Heart left ventricle (tissue), 16 donors: ENCODE measurements at places on chromosomes 1 and 21. TPM values are rescaled to one million over a fixed set of nuclear protein-coding genes. Genes with fewer than 3 reads are reported as not detected.

Gene EFHD2
- 13.9 TPM for polyA plus RNA-seq

Gene UTS2
- polyA plus RNA-seq, result not detected

Gene NT5C1A
- 2.2 TPM for polyA plus RNA-seq

Gene CENPF
- polyA plus RNA-seq, result 0.46 TPM

Gene PWP2
- 1.1 TPM for polyA plus RNA-seq

Gene BLACAT1
- not detected for polyA plus RNA-seq

Gene SLAMF6
- polyA plus RNA-seq, result 0.10 TPM

GRCh38 chr21:33334824-33335223, 10.1 kb downstream of the IFNAR1 start:
- DNase-seq, result no peak

DNA sequence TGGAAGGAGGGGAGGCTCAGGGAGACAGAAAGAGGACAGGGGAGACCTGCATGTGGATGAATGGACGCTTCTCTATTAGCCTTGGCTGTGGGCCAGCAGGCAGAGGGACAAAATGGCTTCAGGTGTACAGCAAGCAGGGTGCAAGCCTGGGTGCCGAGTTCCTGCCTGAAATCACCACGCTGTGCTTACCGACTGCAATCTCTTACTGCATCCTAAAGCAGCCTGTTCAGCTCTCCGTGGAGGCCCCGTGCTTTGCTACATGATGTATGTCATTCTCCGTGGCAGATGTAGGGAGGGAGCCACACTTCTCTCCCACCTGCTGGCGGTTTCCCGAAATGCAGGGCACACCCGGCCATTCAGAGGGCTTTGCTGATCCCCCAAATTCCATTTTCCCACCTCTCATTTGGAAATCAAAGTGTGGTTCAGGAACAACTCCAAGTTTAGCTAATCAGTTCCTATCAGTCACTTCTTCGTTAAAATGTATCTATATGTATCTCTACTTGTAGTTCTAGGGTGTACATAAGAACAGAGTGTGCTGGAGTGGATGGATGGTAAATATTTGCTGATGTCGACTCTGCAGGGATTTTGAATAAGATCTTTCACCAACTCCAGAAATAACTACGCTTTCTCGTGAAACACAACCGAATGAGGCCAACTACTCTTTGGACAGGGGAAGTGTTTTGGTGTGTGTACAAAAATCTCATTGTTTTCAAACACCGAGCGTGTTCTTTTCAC, 122.3 kb upstream of the BACE2 start:
- no peak for DNase-seq

GRCh38 chr1:171116676-171117075, 26.0 kb downstream of the FMO3 start:
- DNase-seq, result no peak

DNA sequence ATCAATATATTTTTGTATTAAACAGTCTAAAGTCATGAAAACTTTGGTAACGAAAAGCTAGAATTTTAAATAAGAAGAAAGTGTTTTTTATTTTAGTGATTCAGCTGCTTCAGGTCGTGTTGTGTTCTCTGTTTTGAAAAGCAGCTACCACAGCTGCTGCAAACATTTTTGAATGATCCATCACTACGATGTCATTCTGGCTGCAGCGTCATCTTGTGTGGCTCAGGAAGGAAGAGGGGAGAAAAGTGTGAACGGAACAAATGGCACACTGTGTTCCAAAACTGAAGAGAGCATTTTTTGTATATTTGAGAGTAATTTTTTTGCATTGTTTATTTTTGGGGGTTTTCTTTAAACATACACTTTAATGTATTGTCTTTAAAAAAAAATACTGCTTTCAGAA, 323.0 kb upstream of the ADGRL2 start:
- DNase-seq, result no peak

DNA sequence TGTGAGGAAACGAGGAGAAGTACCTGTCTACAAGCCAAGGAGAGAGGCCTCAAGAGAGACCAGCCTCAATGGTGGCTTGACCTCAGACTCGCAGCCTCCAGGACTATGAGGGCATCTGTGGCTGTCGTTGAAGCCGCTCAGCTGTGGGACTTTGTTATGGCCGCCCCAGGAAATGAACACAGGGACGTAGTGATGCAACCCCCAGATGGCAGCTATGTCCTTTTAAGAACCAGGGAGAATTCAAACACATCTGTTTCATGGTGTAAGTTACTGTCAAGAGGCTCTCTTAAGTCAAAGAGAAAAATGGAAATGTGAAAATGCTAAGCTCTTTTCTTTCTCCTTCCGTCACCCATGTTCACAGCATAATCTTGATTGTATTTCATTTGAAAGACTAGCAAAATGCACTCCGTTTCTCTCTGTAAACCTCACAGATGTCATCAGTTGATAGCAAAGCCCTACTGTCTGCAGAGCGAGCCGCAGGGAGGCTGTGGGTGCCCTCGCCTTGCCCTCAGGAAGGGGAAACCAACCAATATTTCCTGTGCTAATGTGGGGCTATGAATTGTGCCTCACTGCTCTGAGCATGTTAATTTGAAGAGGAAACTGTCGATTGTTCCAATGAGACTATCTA, 21.3 kb downstream of the UBASH3A start:
- DNase-seq, result no peak

DNA sequence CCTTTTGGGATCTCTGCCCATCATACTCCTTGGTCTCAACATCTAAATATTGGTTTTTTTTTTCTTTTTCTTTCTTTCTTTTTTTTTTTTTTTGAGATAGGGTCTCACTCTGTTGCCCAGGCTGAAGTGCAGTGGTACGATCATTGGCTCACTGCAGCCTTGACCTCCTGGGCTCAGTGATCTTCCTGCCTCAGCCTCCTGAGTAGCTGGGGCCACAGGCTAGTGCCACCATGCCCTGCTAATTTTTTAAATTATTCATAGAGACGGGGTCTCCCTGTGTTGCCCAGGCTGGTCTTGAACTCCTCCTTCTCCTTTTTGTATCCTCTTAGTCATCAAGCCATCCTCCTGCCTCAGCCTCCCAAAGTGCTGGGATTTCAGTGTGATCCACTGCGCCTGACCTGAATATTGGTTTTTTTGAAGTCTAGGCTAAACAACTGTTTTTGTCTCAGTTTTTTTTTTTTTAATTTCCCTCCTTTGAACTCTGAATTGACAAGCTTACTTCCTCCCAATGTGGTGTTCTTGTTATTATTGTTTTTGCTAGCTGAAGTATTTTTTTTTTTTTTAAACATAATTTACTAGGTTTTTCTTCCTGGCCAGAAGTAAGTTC, 30.9 kb downstream of the MAPKAPK2 start:
- peak; percentile 16 for DNase-seq

- peak; percentile 57 for DNase-seq
Observed at GRCh38 chr1:21289700-21290545, at the start of gene ECE1. TSS of gene ECE1 (minus strand) at chr1:21290463. CDS start at chr1:21290414, 49 bp downstream.

DNA sequence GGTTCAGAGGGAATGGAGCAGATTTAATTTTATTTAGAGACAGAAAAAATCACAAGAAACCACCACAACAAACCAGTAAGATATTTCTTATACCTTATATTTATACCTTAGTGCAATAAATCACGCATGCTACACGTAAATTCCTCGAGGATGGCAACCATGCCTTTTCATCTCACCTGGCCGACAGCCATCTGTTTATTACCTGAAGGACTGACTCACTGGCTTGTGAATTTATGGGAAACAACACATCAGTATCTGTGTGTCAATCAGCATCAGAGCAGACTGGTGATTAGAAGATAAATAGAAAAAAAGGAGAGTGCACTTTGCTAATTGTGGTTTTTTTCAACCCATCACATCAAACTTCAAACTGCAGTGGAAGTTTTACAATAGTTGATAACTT, 58.4 kb downstream of the S1PR1 start:
- DNase-seq, result no peak

GRCh38 chr1:43284065-43284464, 1.3 kb downstream of the C1orf210 start:
- DNase-seq, result no peak

GRCh38 chr1:35590476-35591040, 17.4 kb downstream of the TFAP2E start:
- no peak for DNase-seq

GRCh38 chr1:86382878-86383277, 13.2 kb downstream of the ODF2L start:
- no peak for DNase-seq

GRCh38 chr1:94050254-94050653, 70.7 kb downstream of the ABCA4 start:
- no peak for DNase-seq

DNA sequence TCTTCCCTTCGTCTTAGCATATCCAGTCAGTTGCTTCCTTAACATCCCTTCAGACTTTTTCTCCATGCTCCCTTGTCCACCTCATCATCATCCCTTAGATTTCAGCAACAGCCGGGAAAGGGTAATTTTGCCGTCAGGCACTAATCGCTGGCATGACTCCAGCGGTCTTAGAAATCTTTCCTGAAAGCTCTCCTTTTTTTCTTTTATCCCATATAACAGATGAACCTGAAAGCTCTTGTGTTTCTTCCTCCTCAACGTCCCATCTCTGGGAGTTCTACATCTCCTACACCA, 10.4 kb upstream of the BOLA1 start:
- DNase-seq, result no peak

DNA sequence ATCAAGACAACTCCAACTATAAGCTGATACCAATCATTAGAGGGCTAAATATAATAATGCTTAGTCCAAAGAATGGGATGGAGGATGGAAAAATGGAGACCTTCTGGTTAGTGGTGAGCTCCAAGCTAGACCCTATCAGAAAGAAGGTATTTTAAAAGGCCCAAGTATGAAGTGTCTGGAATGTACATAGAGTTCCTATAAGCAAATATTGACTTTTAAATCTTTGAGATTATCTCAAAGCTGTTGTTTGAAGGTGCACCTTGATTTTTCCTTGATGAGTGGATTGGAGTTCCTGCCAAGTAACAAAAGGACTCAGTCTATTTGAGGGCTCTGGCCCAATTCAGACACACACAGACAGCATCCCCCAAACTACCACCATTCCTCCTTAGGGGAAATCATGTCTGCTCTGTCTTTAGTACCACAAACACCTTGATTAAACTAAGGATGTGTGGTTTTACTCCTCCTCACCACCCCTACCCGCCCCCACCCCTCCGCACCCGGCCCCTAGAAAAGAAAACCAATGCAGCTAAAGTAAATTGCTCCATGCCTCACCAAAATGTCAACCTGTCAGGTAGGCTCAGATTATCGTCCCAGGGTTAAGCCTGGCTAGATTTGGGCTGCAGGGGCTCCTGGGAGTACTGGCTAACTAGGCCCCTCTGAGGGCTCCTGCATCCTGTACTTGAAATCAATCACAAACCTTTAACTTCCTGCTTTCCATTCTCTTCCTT, 59.4 kb downstream of the CDC7 start:
- no peak for DNase-seq

GRCh38 chr1:210573141-210573540, 244.4 kb downstream of the HHAT start:
- no peak for DNase-seq

GRCh38 chr1:27136998-27137542, 17.9 kb downstream of the SLC9A1 start:
- peak; percentile 48 for DNase-seq

- no peak for DNase-seq
Observed at GRCh38 chr1:109639063-109639840, 16.6 kb upstream of the GSTM4 start.

DNA sequence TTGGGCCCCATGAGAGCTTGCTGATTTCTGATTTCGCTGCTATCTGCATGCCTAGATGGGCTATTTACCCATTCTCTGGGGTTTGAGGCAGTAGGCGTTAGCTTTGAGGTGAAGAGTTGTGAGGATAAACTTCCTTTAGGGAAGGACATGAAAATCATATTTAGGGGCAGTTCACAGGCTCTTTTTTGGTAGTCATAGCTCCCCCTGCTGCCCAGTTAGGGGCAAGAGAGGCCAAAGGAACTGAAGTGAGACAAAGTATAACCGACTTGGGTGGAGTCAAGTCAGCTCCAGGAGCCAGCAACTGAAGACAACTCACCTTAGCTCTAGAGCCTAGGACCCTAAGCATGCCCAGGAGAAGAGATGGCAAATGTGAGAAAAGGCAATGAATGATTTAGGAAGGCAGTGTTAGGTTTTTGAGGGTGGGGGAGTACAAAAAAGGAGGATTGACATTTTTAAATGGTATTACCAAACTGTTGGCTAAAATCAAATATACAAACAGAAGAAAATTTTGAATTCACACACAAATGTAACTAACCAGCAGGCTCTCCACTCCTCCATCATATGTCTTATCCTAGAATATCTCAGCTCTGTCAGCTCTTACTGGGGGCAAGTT, 625.2 kb downstream of the LMO4 start:
- peak; percentile 56 for DNase-seq

- no peak for DNase-seq
Observed at GRCh38 chr1:201127755-201128455, 921 bp upstream of the ASCL5 start.

DNA sequence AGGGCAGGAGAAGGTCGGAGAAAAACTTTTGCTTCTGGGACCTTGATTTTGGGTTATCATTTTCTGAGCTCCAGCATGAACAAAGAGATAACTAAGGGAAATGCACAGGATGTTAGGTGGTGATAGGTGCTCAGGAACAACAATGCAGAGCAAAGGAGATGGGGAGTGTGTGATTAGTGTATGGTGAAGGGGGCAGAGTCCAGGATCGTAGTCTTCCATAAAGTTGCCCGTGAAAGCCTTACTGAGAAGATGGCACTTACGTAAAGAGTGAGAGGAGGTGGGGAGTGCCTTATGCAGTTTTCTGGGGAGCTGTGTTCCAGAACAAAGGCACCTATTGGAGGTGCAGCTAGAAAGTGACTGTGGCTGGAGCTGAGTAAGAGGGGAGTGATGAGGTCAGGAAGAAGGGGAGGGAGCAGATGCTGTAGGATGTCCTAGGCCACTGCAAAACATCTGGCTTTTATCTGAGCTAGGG, 11.6 kb downstream of the KCNK1 start:
- no peak for DNase-seq

GRCh38 chr1:178643831-178644230, 81.2 kb upstream of the RALGPS2 start:
- DNase-seq, result no peak

DNA sequence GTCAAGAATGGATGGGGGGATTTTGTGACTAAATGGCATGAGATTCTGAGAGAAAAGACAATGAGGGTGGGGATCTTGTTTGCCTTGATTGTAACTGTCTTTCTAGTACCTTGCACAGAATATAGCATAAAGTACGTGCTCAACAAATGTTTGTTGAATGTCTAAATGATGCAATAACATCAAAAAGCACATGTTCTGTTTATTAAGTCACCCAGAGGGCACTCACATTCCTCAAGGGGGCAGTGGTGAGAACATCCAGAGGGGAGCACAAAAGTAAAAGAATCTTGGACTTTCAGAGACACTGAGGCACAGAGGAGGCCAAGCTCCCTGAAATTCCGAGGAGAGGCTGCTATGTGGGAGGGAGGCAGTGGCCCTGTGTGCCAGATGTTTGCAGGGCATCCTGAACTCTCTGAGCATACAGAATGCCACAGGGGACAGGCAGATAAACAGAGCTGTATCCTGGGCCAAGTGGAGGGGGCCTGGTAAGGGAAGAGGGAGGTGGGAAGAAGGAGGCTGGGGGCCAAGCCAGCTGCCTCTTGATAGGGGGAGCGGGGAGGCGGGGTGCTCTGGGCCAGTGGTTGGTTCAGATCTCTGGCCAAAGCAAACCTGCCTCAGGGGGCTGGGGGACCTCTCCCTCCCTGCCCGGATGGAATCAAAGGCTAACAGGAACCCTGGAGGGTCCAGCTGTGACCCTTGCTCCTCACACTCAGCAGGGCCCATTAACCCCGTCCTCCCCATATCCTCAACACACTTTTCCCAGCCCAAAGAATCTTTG, 6.5 kb upstream of the ATP1A2 start:
- no peak for DNase-seq
